ENCODE measurements at places on chromosomes 1 and 21.

- DNase-seq, result no peak
These were observed 4.9 kb downstream of the TRIM46 start for GRCh38 chr1:155178441-155179111.

DNA sequence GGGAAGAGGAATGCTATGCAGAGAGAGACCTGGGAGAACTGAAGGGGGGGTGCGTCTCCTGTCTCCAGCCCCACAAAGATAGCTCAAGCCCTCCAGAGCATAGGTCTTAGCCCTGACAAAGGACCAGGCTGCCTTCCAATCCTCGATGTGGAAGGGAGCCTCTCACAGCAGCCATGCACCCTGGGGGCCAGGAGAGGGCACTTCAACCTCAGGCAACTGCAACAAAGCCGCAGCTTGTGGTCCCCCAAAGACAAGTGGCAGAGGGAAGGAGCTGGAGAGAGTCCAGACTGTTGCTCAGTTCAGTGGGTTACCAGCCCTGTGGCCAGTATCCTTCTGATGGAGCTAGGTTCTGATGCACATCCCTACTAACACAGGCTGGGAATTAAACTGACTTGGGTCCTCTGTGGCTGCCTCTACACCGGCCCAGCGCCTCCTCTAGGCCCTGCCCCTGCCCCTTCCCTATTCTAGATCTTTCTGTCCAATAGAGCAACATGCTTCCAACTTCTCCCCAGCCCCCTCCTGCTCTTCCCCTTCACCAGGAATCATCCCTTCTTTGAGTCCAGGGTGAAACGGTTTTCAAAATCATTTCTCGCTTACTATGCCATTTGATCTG lies 100.7 kb upstream of the SPATA6 start:
- DNase-seq, result no peak

- no peak for DNase-seq
These were observed 28.1 kb downstream of the RNF187 start for GRCh38 chr1:228515200-228515834.

- DNase-seq, result no peak
These were observed 223.0 kb downstream of the PTBP2 start for GRCh38 chr1:96944432-96945092.

DNA sequence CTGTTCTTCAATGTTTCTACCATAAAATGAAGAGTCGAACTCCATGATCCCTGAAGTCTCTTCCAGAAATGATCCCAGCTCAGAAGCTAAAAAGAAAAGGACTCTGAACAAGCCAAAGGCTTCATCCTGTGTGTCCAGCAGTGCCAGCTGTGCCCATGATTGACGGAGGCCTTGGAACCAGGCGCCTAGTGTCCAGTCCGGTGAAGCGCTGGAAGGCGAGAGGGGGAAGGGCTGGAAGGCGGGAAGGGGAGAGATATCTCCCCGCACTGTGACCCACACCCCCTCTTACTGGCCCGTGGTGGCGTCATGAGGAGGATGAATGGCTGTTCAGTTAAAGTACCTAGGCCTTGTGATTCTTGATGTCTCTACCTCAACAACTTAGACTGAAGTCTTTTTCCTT lies 10.4 kb upstream of the PLEKHA6 start:
- DNase-seq, result no peak

DNA sequence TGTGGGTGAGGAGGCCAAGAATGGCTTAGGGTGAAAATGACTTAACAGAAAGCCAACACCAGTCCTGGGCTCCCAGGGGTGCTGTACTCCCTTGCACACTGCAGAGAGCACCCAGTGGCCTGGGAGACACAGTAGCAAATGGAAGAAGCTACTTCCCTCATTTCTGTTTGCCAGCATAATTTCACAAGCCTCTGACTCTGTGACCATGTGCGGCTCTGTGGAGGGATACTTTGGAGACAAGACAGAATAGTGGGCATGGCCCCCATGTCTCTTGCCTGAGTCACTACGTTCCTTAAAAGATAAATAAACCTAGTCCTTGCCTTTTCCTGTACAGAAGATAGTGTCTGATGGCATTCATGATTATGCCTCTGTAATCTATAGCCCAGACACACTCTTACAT lies 38.1 kb downstream of the TRIM62 start:
- DNase-seq, result no peak

GRCh38 chr1:170560681-170561285 lies 28.8 kb downstream of the GORAB start:
- DNase-seq, result no peak

GRCh38 chr1:232249339-232249738 lies 380.6 kb downstream of the SIPA1L2 start:
- DNase-seq, result no peak

DNA sequence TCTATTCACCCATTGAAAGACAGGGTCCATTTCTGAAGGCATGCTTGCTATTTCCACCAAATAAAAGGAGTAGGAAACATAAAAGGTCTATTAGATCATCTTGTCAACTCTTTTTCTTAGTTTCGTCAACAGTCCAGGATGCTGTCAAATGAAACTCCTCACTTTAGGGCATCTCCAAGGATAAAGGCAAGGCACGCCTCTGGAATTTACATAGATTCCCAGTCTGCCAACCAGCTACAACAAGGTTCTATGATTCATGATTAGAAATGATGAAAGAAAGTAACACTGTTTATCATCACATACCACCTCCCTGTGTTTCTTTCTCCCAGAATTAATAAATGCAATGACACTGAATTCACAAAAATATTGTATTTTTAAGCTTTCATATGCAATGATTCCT lies 636.3 kb downstream of the LTN1 start:
- DNase-seq, result no peak

All from stimulated activated CD8-positive, alpha-beta memory T cell treated with anti-CD3 and anti-CD28 coated beads, Interleukin-2, amount 100 ng/mL, for 1 hour (primary cell).